ENCODE measurements at places on chromosomes 1 and 21. TPM values are rescaled to one million over a fixed set of nuclear protein-coding genes. Genes with fewer than 3 reads are reported as not detected.

- DNase-seq: no peak
These were observed 231.1 kb downstream of the DISC1 start for GRCh38 chr1:231857609-231858135.

- DNase-seq: no peak
These were observed 141.7 kb downstream of the EIF4G3 start for GRCh38 chr1:21034725-21035628.

GPR61 gene
- total RNA-seq: not detected

ETNK2 gene
- total RNA-seq: 11.1 TPM

DNA sequence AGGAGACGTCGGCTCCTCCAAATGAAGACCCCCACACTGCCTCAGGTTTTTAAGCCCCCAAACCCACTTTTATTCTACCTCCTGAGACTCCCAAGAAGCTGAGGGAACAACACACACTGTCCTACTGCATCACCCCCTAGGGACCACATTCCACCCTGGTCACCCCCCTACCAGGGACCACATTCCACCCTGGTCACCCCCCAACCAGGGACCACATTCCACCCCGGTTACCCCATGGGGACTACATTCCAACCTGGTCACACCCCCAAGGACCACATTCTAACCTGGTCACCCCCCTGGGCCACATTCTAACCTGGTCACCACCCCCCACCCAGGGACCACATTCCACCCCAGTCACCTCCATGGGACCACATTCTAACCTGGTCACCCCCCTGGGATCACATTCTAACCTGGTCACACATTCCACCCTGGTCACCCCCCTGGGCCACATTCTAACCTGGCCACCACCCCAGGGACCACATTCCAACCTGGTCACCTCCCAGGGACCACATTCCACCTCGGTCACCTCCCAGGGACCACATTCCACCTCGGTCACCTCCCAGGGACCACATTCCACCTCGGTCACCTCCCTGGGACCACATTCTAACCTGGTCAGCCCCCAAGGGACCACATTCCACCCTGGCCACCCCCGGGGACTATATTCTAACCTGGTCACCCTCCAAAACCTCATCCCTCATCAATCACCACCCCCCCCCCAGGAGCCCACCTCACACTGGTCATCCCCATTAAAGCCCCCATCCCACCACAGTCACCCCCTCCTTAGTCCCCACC lies 587.6 kb downstream of the NPHP4 start:
- no peak for DNase-seq

GRCh38 chr1:38113159-38113666 lies 66.6 kb upstream of the POU3F1 start:
- no peak for DNase-seq

GRCh38 chr21:43209575-43210453 lies 41.0 kb downstream of the CRYAA start:
- no peak for DNase-seq

PRR9 gene
- 1.0 TPM for total RNA-seq

DNA sequence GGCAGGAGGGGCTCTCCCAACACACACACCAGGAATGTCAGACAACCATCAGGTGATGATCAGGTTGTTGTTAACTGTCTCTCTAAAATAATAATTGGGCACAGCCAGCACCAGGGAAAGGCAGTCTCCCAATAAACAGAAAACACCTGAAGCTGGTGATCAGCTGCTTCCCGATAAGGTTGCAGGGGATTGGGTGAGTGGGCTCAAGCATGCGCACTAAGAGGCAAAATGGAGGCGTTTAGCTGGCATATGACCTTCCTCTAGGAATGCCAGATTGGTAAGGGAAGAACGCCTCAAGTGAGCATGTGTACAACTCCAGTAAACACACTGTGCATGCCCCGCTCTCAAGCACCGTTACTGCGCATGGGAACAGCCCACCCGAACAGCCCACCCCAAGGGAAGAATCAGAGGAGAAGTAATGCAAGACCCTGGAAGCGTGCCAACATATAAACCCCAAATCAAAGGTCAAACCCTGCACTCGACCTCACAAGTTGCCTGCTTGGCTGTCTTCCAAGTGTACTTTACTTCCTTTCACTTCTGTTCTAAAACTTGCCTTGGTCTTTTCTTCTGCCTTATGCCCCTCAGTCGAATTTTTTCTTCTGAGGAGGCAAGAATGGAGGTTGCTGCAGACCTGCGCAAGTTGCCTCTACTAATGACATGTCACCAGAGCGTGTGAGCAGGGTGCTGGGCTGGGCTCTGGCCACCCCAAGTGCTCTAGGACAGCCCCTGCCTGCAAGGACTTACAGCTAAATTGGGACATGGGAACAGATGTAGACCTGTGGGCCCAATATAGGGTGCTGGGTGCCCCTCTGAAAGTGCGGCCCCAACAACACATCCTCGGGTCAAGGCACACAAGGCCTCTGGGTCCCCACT lies 200.8 kb downstream of the RHOU start:
- DNase-seq: no peak

KRTAP21-2 gene
- total RNA-seq: not detected

GRCh38 chr1:244989813-244990212 lies 125.5 kb upstream of the HNRNPU start:
- no peak for DNase-seq

LAX1 gene
- total RNA-seq: not detected

ZNF684 gene
- total RNA-seq: 0.74 TPM

NTMT2 gene
- not detected for total RNA-seq

GRCh38 chr1:57820356-57821095 lies 396.7 kb upstream of the DAB1 start:
- no peak for DNase-seq

DNA sequence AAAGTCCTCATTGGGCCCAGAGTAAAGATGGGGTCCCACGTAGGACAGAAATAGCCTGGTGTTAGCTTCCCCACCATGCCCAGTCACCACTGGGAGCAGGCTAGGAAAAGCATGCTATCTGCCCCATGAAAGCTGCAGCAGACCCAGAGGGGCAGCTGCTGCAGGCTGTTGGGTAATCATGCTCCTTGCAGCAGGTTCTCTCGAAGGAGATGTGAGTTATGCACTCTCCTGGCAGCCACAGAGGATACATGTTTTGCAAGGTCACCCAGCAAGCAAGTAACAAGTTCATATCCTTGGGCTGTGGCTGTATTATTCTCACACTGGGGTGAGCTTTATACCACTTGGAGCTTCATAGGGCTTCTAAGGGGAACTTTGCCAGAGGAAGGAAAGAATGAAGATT lies 9.1 kb upstream of the HEYL start:
- DNase-seq: no peak

GRCh38 chr1:175192111-175192629 lies 406 bp downstream of the KIAA0040 start:
- DNase-seq: no peak

DNA sequence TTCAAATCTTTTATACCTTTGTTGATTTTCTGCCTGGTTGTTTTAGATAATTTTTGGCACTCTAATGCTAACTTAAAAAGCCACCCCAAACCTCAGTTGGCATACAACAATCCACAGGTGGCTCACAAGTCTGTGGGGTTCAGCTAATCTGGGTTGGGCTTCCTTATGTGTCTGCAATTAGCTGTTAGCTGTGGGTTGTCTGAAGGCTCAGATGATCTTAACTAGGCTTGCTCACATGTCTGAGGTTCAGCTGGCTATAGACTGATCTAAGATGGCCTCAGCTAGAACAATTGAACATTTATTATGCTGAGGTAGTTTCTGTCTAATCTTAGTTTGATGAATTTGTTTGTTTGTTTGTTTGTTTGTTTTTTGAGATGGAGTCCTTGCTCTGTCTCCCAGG lies 44.9 kb upstream of the ADAR start:
- DNase-seq: no peak

DNA sequence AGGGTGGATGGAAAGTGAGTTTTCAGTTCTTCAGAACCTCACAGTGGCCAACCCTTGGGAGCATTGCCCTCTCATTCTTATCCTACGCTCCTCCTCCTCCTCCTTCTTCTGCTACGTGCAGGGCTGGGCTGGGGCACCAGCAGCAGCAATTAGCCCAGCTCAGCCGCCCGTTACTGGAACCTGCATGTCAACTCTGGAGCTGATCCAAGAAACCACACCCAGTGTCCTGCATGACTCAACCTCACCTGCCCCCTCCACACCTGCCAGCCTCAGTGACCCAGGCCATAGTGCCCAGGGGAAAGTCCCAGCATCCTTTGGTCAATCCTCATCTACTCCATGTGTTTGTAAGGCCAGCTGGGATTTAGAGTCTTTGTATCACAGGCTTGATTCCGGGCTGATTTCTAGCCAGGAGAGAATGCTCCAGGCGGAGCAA lies 12.6 kb downstream of the ELF3 start:
- DNase-seq: no peak

DNA sequence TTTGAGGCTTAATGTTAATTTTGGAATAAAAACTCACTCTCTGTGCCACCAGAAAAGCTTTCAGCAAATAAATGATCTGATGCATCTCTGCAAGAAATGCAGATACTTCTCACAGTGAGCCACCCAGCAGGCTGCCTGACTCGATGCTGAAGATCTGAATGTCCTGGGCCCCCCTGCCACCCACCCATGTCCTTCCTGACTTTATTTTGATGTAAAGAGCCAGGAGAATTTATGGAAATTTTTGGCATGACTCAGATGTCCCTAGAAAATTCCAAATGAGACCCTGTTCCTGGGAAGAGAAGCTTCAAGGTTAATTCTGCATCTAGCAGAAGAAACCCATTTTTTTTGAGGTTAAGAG lies 62.8 kb upstream of the COA6 start:
- no peak for DNase-seq

ZFP69B gene
- total RNA-seq: 7.2 TPM

- no peak for DNase-seq
These were observed 241.1 kb downstream of the NPHP4 start for GRCh38 chr1:5751163-5751540.

Measured in MG63 (cell line).